ENCODE measurements at places on chromosomes 3 and 15. TPM values are rescaled to one million over a fixed set of nuclear protein-coding genes. Genes with fewer than 3 reads are reported as not detected.

GRCh38 chr3:100268156-100268555 is 7.4 kb downstream of the TBC1D23 start:
- H3K27me3 ChIP-seq = no peaks in the 10 kb centered on the region
- no peak overlapping the region for H3K4me3 ChIP-seq
- H3K4me1 ChIP-seq = peaks cover 34% of the 10 kb centered on the region
- H3K27ac ChIP-seq = peak overlapping the region; percentile 95

Gene C3orf22
- total RNA-seq = not detected

DNA sequence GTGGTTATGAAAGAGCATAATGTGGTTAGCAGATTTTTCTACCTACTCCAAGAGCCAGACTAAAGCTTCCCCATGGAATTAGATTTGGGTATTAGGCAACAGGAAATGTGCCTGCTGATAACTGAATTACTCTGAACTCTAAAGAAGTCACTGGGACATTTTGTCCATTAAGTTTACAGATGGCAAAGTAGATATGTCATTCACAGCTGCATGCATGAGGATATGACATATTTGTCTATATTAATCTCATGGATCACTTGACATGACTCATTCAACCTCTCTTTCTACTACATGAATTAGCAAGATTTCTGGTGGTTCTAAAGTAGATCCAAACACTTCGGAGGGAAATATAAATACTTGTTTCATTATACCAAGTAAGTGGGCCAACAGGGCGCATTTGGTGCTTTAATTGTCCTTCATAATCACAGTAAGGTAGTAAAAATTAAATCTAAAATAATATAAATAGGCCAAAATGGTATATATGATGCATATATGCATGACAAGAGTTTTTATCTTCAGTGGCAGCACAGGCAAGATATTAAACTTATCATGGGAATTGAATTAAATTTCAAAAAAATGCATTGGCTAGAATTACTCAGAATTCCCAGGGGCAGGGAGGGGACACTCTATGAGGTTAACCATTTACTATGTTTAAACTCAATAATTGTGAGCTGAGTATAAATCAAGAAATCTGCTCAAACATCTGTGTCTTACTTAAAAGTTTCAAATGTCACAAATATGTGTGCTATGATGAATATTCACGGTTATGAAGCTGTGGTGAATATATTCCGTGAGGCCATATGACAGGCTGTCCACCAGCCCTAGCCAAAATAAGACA is 365.3 kb upstream of the KCNMB2 start:
- no peak overlapping the region for H3K4me3 ChIP-seq
- H3K4me1 ChIP-seq = peaks cover 26% of the 10 kb centered on the region
- no peaks in the 10 kb centered on the region for H3K36me3 ChIP-seq
- peak overlapping the region; percentile 82 for H3K27ac ChIP-seq

Gene GNAT1
- total RNA-seq = 0.14 TPM

DNA sequence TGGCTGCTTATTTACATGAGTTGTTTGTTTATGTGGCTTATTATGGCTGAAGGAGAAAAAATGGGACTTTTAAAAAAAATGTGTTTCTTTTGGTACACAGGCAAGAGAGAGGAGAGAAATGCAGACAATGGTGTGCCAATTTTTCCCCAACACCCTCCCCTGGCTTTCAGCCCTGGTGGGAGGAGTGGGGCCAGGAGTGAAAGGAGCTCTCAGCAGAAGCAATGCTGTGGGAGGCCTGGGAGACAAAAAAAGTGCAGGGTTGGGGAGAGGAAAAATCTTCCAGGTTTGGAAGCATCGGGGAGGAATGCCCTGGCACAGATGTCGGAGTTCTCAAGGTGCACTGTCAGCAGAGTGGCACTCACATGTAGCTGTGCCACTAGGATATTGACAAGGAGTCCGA is 117.7 kb upstream of the FOXB1 start:
- H3K27ac ChIP-seq = no peak overlapping the region
- H3K36me3 ChIP-seq = no peaks in the 10 kb centered on the region
- peaks cover 5% of the 10 kb centered on the region for H3K4me1 ChIP-seq
- no peak for DNase-seq

GRCh38 chr15:62426387-62426956 is 261.4 kb upstream of the C2CD4B start:
- no peaks in the 10 kb centered on the region for H3K36me3 ChIP-seq
- DNase-seq = peak; percentile 85
- H3K4me1 ChIP-seq = peaks cover 25% of the 10 kb centered on the region
- H3K27me3 ChIP-seq = no peaks in the 10 kb centered on the region
- H3K4me3 ChIP-seq = no peak overlapping the region

GRCh38 chr15:92244703-92245102 is 149.0 kb upstream of the ST8SIA2 start:
- DNase-seq = peak; percentile 17
- H3K36me3 ChIP-seq = no peaks in the 10 kb centered on the region
- no peaks in the 10 kb centered on the region for H3K4me1 ChIP-seq
- H3K27ac ChIP-seq = no peak overlapping the region
- no peaks in the 10 kb centered on the region for H3K27me3 ChIP-seq
- no peak overlapping the region for H3K4me3 ChIP-seq

Gene NCKIPSD
- 11.8 TPM for total RNA-seq

DNA sequence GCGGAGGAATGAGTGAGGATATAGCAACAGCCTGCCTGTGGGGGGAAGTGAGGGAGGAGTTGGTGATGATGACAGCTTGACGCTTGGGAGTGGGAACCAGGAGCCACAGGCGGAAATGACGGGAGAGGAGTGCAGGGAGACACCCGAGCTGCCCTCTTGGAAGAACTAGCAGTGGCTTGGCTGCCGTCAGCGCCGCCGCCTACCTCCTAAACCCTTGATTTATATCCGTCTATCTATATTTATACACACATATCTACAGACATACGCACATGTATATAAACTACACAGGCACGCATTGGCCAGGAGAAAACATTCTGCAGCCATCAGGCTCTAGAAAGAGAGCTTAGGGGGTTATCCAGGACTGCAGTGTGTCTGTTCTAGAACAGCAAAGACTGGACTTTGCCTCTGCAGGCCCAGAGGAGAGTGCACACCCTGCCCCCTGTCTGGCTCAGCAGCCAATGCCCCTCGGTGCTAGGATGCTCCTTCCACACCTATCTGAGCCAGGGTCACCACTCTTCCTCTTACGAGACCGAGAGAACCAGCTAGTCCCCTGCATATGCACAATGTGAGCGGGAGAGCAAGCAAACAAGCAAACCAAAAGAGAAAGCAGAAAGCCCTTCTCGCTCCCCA is 45.3 kb upstream of the MAGEF1 start:
- peak overlapping the region; percentile 46 for H3K4me3 ChIP-seq
- no peaks in the 10 kb centered on the region for H3K27me3 ChIP-seq
- DNase-seq = peak; percentile 76

Gene SH2D7
- 0.36 TPM for total RNA-seq

DNA sequence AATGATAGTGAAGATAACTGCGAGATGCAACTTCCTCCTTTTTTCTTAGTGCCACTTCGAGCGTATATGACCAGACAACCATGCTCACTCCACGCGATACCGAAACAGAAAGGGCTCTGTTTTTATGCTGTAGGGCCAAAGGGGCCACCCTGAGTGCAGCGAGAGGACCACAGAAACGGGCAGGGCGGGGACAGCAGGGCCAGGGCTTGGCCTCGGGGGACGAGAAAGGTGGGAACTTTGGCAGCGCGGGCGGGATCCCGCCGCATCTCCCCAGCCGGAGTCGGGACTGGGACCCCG is 483 bp downstream of the VPS13C start:
- H3K4me3 ChIP-seq = peak overlapping the region; percentile 75
- H3K36me3 ChIP-seq = no peaks in the 10 kb centered on the region
- H3K27me3 ChIP-seq = no peaks in the 10 kb centered on the region

Gene GPR176
- 16.1 TPM for total RNA-seq

GRCh38 chr3:65619451-65619881 is 419.3 kb downstream of the MAGI1 start:
- H3K4me3 ChIP-seq = peak overlapping the region; percentile 14
- peak overlapping the region; percentile 61 for H3K27ac ChIP-seq
- peaks cover 6% of the 10 kb centered on the region for H3K4me1 ChIP-seq
- H3K27me3 ChIP-seq = no peaks in the 10 kb centered on the region
- DNase-seq = peak; percentile 89

GRCh38 chr3:39180183-39180545 is 12.2 kb downstream of the XIRP1 start:
- no peak for DNase-seq
- peak overlapping the region; percentile 36 for H3K4me3 ChIP-seq
- H3K27ac ChIP-seq = no peak overlapping the region
- H3K4me1 ChIP-seq = peaks cover 29% of the 10 kb centered on the region
- no peaks in the 10 kb centered on the region for H3K36me3 ChIP-seq

DNA sequence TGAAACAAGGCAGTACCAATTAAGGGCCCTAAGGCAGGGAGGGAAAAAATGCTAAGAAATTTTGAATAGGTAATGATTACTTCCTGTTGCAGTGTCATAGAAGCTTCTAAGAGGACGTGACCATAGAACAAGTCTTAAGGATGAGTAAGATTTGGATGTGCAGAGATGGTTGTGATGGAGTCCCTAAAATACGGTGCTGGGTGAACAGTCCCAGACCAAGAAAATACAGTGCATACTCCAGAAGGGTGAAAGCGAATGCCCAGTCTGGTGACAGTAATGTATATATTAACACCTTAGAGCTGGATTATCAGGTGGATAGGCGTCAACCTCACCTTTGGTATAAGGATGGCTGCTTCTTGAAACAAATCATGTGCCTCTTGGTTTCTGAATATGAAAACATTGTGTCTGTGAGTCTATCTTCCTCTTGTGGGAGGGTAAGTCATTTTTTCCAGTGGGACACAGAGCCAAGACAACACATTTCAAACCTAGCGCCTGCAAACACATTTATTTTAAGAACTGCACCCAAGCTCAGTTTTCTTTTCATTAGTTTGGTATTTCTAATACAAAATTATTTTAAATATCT is 101.2 kb upstream of the TP63 start:
- H3K4me3 ChIP-seq = no peak overlapping the region
- peaks cover 22% of the 10 kb centered on the region for H3K4me1 ChIP-seq
- no peak overlapping the region for H3K27ac ChIP-seq
- no peak for DNase-seq
- no peaks in the 10 kb centered on the region for H3K27me3 ChIP-seq
- H3K36me3 ChIP-seq = no peaks in the 10 kb centered on the region

- H3K27me3 ChIP-seq = no peaks in the 10 kb centered on the region
- H3K36me3 ChIP-seq = no peaks in the 10 kb centered on the region
- H3K4me3 ChIP-seq = no peak overlapping the region
- DNase-seq = peak; percentile 89
- no peak overlapping the region for H3K27ac ChIP-seq
Observed at GRCh38 chr3:8441969-8442559, 59.6 kb upstream of the LMCD1 start.

DNA sequence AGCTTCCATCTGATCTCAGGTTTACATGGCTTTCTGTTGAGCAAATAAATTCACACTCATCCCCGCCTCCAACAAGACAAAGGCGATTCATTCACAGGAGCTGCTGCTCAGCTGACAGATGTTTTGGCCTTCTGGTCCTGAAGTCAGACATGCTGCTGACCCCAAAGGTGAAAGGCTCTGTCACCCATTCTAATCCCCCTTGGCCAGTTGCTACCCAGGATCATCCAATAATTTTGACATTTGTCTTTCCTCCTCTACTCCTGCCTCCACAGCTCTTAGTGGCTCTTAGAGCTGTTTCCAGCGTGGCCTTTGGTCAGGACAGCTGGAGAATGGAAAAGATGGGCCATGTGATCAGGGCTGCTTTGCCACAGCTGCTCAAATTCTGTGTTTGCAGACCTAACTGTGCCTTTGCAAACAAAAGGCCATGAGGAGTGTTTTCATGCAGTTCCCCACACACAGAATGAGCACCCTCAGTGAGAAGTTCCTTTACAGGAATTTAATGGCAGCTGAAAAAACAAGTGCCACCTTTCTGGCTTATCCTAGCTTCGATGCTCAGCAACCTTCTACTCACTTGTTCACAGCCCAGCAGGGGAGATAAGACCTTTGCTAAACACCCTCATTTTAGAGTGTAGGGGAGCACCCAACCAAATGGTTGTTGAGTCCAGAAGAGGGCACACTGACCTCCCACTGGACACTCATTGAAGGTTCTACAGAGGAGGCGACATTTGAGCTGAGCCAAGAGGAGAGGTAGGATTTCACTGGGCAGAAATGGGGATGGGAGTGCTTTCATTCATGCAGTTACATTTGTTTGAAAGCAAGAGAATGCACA is 39.0 kb downstream of the CYP19A1 start:
- no peaks in the 10 kb centered on the region for H3K36me3 ChIP-seq
- peaks cover 24% of the 10 kb centered on the region for H3K4me1 ChIP-seq
- peak; percentile 82 for DNase-seq
- H3K4me3 ChIP-seq = no peak overlapping the region

- no peak for DNase-seq
- no peaks in the 10 kb centered on the region for H3K4me1 ChIP-seq
- H3K27ac ChIP-seq = no peak overlapping the region
- H3K4me3 ChIP-seq = no peak overlapping the region
- H3K27me3 ChIP-seq = peaks cover 10% of the 10 kb centered on the region
Observed at GRCh38 chr15:68885070-68885469, 45.3 kb upstream of the SPESP1 start.

Gene CHRNB4
- total RNA-seq = not detected

- DNase-seq = no peak
- no peak overlapping the region for H3K27ac ChIP-seq
- H3K27me3 ChIP-seq = no peaks in the 10 kb centered on the region
- H3K4me3 ChIP-seq = peak overlapping the region; percentile 71
- peaks cover 8% of the 10 kb centered on the region for H3K4me1 ChIP-seq
Observed at GRCh38 chr3:128727485-128727884, 1.5 kb downstream of the RAB7A start.

GRCh38 chr15:59587085-59587826 is 24.3 kb upstream of the GCNT3 start:
- H3K4me3 ChIP-seq = no peak overlapping the region
- no peaks in the 10 kb centered on the region for H3K27me3 ChIP-seq
- H3K4me1 ChIP-seq = peaks cover 10% of the 10 kb centered on the region
- no peaks in the 10 kb centered on the region for H3K36me3 ChIP-seq
- DNase-seq = no peak

Gene CYP8B1
- not detected for total RNA-seq

Gene DNAJA4
- not detected for total RNA-seq

GRCh38 chr15:41256577-41257038 is 25.5 kb downstream of the CHP1 start:
- H3K4me3 ChIP-seq = no peak overlapping the region
- DNase-seq = no peak
- no peaks in the 10 kb centered on the region for H3K4me1 ChIP-seq
- H3K27me3 ChIP-seq = no peaks in the 10 kb centered on the region
- H3K36me3 ChIP-seq = peaks cover 6% of the 10 kb centered on the region
- no peak overlapping the region for H3K27ac ChIP-seq

- no peaks in the 10 kb centered on the region for H3K36me3 ChIP-seq
- no peaks in the 10 kb centered on the region for H3K27me3 ChIP-seq
- H3K27ac ChIP-seq = no peak overlapping the region
- H3K4me3 ChIP-seq = no peak overlapping the region
- DNase-seq = no peak
Observed at GRCh38 chr15:76986743-76987142, 8.2 kb upstream of the PSTPIP1 start.

Gene AGBL1
- total RNA-seq = 0.08 TPM

DNA sequence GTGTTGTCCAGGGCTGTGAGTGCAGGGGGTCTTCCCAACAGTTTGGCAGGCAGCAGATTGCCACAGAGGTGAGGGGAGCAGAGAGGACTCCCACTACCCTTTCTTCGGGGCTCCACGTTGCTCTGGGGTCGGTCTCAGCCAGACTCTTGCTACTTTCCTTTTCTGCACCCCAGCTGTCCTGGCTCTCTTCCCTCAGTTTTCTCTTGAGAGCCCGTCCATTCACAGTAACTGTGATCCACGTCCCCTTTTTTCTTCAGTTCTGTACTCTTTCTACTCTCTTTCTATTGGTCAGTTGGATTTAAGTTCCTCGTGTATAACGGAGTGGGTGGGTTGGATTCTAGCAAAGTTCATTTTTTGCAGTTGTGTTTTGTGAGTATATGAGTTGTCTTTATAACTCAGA is 105.8 kb downstream of the UNC13C start:
- H3K4me3 ChIP-seq = no peak overlapping the region
- H3K36me3 ChIP-seq = no peaks in the 10 kb centered on the region
- no peak for DNase-seq
- no peak overlapping the region for H3K27ac ChIP-seq

All from SJCRH30 (cell line).